Astrocyte (in vitro differentiated cells and primary cell): ENCODE measurements at places on chromosomes 16 and 17.

GRCh38 chr17:82019690-82020571 is 2.7 kb downstream of the CENPX start:
- DNase-seq, result no peak

DNA sequence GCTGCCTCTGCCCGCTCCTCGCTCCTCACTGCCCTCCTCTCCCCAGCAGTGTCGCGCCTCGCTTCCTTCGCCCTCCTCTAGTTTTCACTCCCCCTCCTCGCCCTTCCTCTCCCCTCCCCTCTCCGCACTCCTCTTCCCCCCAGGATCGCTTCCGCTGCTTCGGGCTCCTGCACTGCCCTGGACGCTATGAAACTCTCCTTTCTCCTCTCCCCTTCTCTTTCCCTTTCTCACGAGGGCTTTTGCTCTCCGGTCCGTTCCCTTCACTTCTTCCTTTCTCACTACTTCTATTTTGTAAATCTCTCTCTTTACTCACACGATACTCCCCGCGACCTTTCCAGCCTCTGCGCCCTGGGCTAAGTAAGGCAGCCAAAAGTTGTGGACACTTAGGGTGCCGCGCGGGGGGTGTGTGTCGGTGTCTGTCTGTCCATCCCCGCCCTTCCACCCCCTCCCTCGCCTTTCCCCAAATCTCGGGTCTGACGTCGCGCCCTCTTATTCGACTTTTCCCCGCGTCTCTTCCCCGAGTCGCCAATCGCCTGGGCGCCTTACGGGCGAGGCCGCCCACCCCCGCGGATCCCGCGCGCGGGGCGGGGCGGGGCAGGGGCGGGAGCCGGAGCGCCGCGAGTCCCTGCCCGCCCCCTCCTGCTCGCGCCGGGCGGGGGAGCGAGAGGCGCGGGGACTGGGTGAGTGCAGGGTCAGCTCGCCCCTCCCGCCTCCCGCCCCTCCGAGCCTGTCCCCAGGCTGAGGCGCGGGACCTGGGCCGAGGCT is at the start of gene IRX3:
Gene IRX3, minus strand, starts transcription at position 422 of the 765 bp plus-strand sequence. CDS start 737 bp downstream, outside the sequence.
- DNase-seq, result peak; percentile 74

GRCh38 chr17:80825471-80826345 is 165.9 kb upstream of the CHMP6 start:
- DNase-seq, result no peak

DNA sequence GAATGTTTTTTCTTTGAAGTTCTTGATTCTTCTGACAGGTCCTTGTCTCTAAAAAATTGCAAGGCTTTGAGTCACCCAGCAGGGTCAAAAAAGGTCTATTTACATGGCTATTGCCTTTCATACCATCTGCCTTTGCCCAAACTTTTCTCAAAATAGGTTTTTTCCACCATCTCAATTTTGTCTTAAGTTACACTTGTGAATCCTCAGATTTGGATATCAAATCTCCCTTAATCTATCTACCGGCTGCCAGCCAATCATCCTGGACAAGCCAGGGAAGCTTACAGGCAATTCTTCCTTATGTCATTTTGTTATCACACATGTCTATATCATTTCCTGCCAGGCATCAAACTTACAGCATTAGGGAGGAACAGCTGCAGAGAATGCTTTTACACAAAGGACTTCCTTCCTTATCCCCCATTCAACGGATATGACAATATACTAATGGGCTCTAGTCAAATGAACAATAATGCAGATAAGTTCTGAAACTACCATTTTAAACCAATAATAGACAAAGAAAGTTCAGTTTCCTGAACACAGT is 104.1 kb upstream of the CORO6 start:
- DNase-seq, result no peak

GRCh38 chr17:40316571-40317344 is 7.8 kb downstream of the RARA start:
- peak; percentile 70 for DNase-seq

GRCh38 chr17:48139944-48140343 is 32.4 kb downstream of the SNX11 start:
- no peak for DNase-seq

DNA sequence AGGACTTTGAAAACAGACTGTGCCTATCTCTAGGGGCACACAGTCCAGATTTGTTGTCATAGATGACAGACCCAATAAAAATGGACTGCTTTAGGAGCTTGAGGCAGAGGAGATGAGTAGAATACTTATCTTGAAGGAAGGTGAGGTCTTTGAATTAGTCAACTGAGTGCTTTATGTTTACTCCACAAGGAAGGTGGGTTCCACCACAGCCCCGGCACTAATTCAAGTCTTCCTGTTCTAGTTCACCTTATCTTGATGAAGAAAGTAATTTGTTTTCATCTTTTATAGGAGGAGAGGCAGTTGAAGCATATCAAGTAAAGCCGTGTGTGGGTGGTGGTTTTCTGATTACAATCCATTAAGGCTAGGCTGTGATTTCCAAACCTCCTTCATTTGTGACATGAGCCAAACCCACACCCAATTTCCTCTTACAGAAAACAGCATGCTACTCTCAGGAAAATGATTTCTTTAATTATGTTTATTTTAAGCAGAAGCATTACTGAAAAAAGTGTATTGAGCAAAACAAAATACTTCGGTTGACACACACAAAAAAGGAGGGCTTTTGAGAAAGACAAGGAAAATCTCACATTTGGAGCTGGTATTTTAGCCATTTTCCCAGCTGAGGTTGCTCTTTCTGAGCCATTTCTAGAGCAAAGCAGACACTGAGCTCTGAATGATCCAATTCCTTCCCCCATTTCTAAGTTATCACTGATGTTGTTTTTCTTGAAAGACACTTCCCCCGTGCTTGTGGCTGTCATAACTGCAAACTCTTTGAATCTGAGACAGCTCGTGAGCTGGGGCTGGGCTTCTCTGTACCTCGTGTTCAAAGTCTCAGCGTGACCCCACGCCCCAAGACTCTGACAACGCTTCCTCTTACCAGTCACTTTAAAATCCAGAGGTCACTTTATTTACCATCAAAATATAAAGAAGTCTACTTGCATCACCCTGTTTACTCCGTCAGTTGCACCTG is 35.4 kb downstream of the CDRT15 start:
- peak; percentile 45 for DNase-seq

DNA sequence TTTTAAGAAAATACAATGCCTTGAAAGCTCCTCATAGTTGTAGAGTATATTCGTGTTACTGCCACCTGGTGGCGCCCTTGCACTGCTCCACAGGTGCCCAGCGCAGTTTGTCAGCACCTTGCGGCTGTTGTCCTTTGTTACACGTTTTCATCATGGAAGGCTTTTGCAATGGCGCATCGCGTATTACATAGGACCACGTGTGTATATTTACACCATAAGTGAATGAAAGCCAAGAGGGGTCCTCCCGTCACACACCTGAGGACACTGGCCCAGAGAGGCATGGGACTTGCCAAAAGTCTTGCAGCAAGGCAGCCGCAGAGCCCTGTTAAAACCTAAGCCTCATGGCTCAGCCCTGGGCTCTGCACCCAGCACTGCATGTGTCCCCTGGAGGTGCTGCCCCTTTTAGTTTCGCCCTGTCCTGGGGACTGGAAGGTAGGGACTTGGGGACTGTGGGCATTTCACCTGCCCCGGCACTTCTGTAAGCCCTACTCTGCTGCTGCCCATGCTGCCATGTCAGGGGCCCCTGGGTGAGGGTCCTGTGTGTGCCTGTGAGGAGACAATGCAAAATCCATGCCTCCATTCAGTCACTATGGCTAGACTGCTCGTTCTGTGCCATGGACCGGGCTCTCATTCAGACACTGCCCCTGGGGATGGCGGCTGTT is 24.3 kb downstream of the POLR3E start:
- peak; percentile 35 for DNase-seq

DNA sequence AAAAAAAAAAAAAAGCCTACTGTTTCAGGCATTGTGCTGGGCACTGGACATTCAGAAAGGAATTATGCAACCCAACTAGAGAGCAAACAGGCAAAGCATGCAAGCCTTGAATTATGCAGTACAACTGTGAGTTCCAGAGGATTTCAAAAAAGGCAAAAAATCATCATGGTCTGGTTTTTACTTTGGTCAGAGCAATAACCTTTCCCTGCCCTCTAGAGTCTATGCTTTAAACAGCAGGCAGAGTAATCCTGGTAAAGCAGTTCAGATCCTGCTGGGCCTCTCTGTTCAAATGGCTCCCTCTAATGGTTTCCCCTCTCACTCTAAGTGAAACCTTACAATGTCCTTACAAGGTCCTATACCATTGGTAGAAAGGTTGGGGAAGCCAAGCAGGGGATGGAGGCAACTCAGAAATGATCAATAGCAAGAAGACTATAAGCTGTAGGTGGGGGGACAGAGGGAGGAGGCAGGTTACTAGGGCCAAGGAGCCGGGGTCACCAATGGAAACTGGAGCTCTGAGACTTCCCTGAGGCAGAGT is 4.6 kb upstream of the TAF15 start:
- peak; percentile 78 for DNase-seq

DNA sequence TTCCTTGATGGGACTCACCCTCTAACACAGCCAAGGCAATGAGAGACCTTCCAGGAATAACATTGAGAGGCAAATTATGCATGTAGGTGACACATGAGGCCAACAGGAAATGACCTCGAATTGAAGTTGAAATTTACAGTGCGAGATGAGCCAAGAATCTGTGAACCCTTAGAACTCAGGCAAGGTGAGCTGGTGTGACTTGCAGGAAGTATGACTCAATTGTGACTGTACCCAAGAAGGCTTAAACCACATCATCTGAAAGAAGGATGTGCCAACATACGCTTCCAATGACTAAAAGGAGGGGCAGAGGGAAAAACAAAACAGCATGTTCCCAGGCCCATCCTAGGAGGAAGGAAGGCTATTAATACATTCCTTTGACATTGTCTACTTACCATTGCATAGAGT is 44.8 kb downstream of the PITPNC1 start:
- peak; percentile 97 for DNase-seq

GRCh38 chr17:80777274-80777673 is 214.4 kb upstream of the CHMP6 start:
- no peak for DNase-seq

- DNase-seq, result no peak
Observed at GRCh38 chr16:87303431-87303930, 13.7 kb downstream of the C16orf95 start.

DNA sequence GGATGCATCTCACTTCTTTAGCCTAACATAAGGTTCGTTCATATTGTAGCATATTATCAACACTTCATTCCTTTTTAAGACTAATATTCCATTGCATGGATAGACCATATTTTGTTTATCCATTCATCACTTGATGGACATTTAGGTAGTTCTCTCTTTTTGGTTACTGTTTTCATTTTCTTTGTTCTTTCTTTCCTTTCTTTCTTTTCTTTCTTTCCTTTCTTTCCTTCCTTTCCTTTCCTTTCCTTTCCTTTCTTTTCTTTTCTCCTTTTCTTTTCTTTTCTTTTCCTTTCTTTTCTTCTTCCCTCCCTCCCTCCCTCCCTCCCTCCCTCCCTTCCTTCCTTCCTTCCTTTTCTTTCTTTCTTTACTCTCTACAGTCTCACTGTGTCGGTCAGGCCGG is 24.2 kb downstream of the PLCG2 start:
- no peak for DNase-seq

DNA sequence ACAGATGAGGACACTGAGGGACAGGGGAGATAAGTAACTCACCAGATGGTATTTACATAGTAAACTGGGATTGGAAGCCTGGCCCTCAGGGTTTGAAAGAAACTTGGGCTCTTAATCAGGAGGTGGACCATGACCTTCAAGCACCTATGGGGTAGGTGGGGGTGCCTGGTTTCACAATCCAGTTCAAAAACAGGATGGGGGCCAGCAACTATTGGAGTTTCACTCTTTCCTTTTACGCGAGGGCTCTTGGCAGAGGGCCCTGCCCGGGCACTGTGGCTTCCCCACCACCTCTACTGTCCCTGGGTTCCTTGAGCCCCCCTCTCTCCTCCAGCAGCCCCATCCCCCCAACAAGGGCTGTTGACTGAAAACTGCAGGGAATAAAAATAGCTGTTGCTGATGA is 11.3 kb upstream of the PRR29 start:
- no peak for DNase-seq

- DNase-seq, result peak; percentile 59
Observed at GRCh38 chr16:57372372-57373116, at the start of gene CX3CL1. Gene CX3CL1, plus strand, starts transcription at chr16:57372490. Its CDS starts 79 bp downstream, at chr16:57372569.

DNA sequence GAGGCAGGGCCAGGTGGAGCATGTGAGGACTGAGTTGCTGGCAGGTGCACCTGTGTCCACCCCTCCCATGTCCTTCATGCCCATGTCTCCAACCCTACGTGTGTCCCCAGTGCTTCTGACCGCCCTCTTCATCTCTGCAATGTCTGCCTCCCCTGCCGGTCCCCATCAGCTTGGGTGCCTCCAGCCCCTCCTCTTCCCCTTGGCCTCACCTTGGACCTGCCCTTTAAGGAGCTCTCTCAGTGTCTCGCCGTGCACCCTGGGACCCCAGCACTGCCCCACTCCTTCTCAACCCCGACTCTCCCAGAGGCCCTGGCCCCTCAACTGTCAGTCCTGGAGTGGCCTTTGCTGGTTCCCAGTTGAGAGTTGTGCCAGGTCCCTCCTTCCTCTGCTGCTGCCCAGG is 15.0 kb downstream of the RIPOR1 start:
- no peak for DNase-seq

DNA sequence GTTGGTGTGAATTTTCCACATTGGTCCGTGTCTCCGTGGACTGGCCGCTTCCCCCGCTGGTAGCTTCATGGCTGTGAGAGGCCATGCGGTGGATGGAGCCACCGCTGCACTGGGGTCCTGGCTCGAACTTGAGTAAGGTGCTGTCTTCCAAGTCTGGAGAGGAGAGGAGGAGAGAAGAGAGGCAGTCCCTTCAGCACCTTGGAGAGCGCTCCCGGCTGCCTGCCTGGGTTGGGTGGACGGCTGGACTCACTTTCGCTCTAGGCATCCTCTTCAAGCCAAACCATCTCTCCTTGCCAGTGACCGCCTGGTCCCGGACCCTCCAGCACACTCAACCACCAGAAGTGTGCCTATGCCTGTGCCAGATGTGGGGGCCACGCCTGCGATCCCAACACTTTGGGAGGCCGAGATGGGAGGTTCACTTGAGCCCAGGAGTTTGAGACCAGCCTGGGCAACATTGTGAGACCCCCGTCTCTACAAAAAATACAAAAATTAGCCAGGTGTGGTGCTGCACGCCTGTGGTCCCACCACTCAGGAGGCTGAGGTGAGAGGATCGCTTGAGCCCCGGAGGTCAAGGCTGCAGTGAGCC is 6.2 kb downstream of the JPH3 start:
- DNase-seq, result peak; percentile 29

DNA sequence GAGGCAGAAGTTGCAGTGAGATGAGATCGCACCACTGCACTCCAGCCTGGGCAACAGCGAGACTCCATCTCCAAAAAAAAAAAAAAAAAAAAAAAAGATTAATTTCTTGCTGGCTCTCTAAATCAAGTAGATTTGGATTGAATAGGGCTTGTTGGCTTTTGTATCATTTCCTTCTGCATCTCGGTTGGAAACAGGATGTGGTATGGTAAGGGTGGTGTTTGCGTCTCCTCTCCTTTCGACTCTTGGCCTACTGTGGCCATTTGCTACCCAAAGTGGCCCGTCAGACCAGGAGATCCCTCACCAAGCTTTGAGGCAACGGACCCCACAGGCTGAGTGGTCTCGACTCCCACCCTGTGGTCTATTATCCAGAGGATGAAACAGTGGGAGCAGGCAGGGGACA is 168.0 kb upstream of the IRX3 start:
- no peak for DNase-seq

- no peak for DNase-seq
Observed at GRCh38 chr16:30743716-30744115, 4.5 kb upstream of the PHKG2 start.

- DNase-seq, result no peak
Observed at GRCh38 chr16:89201439-89202377, 1.4 kb upstream of the SLC22A31 start.

- DNase-seq, result no peak
Observed at GRCh38 chr16:85900027-85900792, 1.2 kb downstream of the IRF8 start.
